Stimulated activated CD4-positive, alpha-beta T cell treated with anti-CD3 and anti-CD28 coated beads, Interleukin-12 subunit alpha, Interleukin-12 subunit beta, amount 100 ng/mL, for 24 hours (primary cell): ENCODE measurements at places on chromosomes 1 and 21.

DNA sequence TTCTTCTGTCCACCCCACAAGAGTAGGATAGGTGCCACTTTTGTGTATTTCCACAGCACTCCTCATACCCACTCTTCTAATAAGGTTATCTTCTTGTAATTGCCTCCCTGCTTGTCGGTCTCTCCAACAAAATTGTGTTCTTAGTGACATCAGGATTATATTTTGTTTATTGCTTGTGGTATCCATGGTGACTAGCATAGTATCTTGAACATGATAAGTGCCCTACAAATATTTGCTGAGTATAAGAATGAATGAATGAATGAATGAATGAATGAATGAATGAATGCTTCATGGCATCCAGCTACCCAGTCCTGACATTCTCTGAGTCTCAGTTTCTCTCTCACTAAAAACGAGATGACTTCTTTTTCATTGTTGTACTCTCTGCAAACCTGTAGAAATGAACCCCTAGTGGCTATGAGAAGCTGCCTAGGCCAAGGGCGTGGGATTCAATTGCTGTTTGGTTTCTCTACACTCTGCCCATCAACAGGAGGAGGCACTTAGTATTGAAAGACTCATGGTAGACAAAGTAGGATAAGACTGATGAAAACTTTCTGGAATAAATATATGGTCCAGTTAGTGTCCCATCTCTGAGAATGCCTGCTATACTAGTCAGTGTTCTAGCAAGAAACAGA is 121.0 kb downstream of the TMEM53 start:
- DNase-seq = no peak

DNA sequence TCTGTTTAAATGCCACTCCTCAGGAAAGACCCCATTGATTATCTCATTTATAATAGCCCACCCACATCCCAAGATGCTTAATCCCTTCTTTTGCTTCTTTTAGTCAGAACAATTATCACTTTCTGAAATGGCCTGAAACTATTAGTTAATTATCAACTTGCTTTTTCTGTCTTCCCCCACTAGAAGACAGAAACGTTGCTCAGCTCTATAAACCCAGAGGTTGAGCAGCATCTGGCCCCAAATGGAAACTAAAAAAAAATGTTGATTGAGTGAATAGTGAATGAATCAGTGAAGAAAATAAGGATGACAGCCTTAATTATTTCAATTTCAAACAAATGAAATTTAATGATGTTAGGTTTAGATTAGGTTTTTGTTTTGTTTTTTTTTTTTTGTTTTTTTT is 38.2 kb upstream of the PIGC start:
- no peak for DNase-seq

DNA sequence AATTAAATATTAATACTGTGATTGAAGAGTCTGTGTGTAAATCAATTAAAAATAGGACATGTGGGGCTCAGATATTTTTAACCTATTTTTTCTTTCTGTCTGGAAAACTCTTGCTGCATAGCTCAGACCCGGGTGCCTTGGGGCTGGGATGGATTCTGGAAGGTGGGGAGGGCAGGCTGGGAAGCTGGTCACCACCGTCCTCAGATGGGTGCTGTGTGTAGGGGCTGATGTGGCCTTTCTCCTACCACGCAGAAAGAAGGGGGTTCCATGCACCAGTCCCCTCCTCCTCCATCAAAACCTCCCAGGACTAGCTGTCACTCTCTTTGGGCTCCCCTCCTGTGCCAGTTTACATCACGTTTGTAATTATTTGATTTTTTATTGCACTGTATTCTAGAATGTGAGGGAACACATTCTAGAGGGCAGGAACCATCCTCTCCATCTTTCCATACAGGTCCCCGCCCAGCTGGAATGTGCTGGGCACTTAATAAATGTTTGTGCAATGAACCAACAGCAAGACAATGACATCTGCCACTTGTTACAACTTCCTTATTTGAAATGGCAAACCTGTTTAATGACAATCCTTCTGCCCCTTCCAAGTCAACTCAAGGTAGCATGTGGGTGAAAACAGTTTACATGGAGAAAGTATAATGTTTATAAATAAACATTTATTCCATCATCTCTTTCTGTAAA is 104.3 kb downstream of the EDEM3 start:
- no peak for DNase-seq

DNA sequence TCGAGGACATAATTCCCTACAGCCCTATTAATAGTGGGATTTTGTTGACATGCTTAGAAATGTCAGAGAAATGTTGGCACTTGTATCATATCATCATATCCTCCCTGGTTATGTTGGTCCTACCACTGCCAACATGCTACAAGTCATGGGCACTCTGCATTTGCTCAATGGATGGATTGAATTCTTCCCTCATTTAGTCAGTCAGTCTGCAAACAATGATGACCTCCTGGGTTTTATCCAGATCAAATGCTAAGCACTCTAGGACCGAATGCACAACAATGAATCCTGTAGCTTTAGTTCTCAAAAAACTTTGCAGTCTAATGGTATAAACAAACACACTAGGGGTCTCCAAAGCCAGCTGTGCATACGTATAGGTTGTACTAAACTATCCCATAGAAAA is 357.2 kb upstream of the DPYD start:
- DNase-seq = no peak

DNA sequence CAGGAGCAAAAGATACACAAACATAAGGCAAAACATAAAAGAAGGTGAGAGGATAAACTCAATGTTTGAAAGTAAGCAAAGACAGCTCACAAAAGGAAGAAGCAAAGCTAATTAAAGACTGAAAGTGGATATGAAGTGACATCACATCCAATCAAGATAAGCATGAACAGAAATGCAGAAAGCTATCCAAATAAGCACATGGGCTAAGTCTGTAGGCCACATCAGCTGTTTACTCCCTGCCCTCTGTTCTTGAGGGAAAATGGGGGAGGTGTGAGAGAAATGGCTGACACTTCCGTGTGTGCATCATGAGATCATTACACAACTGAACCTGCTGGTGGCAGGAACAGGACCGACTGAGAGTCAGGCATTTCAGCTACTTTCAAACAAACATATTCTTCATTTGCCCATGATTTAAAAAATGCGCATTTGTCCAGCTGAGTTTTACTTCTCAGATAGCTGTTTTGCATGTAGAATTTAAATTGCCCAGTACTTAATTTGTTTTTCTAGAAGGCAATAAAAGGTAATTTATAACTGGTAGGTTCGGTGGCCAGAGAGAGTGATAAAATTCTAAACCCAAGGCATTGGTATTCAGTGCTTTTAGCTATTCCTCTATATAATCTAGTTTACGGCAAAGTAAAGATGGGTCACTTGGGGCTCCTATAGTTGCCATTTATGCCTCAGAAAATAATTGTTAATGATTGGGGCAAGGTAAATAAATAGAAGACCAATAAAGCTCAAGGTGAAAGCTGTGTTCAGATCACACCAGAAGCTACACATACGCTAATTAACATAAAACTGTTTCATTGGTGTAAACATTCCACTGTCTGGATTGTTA is 27.2 kb upstream of the MAN1A2 start:
- DNase-seq = no peak

GRCh38 chr1:64060611-64061302 is 142.7 kb upstream of the UBE2U start:
- no peak for DNase-seq

DNA sequence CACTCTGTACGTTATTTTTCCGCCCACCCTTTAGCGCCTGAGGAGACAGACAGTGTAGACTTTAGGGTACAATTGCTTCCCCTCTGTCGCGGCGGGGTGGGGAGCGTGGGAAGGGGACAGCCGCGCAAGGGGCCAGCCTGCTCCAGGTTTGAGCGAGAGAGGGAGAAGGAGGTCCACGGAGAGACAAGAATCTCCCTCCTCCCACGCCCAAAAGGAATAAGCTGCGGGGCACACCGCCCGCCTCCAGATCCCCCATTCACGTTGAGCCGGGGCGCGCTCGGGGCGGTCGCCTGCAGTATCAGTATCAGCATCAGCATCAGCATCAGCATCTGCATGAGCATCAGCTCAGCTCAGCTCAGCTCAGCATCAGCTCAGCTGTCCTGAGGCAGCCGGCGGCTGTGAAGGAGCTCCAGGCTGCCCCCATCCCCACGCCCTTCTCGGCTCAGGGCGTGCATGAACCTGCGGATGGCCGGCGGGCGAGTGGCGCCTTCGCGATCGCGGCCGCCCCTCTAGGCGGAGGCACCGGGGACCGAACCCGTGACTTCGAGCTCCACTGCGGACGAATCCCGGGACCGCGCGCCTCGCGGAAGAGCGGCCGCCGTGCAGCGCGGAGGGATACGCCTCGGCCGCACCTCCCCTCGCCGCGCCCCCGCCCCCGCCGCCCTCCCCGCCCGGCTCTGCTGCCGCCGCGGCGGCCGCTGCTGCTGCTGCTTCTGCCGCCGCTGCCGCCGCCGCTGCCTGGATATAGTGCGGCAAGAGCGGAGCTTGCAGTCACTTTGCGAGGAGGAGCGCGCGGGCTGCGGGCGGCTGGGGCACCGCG is at the start of gene NCAM2:
Gene NCAM2 (plus strand): TSS at position 774 of the 820 bp plus-strand sequence.
- DNase-seq = peak; percentile 33

GRCh38 chr1:237492359-237492758 is 398.4 kb downstream of the ZP4 start:
- DNase-seq = no peak

- no peak for DNase-seq
These were observed 13.5 kb downstream of the RUNX1 start for GRCh38 chr21:35035581-35035980.

DNA sequence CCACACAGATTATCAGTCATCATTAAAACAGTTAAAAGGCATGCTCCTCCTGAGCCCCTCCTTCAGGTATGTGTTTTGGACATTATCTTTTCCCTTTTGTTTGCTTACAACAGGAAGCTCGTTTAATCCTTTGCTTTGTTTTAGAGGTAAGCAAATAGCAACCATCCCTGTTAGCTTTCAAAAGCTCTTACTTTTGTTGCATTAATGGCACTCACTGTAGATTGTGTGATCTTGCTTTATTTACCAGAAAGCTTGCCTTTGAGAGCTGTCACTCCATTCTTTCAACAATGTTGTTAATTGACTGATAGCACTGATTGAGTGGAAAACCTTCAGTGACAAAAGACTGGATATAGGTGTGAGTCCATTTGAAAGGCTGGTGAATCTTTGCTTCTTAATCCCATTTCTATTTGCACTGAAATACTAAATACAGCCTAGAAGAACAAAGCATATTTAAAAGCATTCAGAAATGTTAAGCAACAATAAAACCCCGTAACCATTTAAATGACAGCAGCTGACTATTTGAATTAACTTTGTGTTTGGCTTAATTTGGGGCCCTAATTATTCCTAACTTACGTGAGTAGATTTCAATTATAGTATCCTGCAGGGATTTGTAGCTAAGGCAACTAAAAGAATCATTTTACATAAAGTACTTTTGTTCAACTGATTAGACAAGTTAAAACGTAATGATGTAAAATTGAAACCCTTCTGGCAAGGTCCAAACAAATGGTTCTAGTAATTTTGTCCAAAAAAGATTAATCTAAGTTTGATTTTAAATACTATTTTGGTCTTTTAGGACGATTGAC is 48.3 kb downstream of the ADGRL2 start:
- DNase-seq = no peak

DNA sequence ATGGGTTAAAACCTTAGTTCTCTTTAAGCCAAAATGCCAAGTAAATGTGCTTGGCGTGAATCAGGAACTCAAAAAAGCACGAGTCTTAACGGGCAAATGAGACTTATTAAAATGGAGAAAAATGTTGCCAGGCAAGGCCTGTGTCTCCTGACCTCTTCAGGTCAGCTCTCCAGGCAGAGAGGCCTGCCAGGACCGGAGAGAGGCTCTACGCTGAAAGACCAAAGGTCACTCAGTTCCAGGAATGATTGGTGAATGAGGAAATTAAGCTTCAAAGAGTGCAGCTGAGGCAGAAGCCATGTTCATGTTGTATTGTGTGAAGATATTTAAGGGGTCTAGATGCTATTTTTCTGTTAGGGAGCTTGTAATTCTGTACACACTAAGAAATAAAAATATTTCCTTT is 66.6 kb downstream of the SPAG17 start:
- DNase-seq = no peak

DNA sequence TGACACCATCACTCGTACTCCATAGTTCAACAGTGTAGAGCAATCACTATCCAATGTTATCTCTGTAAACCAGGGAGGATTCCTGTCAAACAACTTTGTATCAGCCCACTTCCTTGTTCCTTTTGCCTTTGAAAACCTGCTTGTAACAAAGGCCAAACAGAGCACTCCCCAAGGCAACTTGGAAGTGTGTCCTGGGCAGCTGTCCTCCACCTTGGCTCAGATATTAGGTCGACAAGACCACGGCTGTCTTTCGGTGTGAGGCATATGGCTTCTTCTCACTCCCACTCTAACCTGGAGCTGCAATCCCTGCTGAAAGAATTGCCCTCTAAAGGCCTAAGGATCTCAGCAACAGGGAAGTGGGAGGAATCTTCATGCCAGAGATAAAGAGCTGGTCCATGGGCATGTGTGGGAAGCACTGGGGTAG is 66.7 kb downstream of the ITPKB start:
- no peak for DNase-seq

- no peak for DNase-seq
These were observed 14.6 kb upstream of the PADI1 start for GRCh38 chr1:17190010-17190995.

DNA sequence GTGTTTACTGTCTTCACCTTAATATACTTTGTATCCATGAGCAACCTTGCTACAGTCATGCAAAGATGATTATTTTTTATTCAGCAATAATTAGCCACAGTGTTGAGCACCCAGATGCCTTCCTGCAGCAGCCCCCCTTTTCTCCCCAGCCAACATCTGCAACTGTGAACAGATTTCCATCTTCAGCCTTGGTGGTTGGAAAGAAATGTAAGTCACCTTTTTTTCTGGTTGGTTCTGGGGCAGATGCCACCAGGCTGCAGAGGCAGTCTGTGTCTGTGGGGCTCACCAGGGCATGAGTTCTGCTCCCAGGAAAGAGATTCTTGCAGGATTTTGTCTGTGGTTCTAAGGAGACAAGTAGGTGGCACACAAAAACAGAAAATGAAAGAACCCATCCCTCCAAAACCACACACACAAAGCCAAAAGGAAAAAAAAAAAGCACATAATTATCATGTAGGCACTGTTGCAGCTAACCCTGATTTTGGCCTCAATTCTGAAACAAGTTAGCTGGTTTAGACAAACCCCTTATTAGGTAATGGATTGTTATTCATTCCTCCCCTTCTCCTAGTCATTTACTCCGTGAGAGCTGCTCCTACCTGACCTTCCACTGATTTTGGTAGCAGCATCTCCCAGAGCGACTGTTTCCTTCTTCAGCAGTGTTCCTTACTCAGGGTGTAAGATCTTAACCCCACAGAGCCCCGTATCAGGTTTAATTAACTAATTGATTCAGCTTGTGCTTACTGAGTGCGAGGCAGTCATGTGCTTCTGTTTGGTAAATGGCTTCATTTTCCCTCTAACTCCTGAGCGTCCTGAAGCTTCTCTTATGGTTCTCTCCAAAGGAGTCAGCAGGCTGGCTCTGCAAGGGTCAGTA is 36.5 kb downstream of the GALNT2 start:
- DNase-seq = no peak

DNA sequence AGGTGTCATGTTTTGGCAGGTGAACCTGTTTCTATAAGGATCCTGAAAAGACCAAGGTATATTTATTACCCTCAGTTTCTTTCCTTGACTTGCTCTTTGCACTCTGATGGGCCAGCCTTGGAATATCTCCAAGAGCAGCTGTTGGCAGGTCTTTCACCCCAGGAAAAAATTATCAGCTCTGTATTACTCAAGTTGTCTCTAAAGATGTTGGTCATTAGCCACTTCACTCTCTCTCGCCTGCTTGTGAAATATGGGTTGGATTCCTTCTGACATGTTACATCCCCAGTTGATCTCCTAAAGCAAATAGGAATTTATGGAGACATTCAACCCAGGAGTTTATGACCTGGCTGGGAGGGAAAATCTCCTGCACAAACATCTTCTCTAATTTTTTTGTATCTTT is 85.9 kb downstream of the KCNJ15 start:
- DNase-seq = no peak

GRCh38 chr1:157725221-157725577 is 24.6 kb upstream of the FCRL3 start:
- DNase-seq = no peak
